ENCODE measurements at places on chromosomes 2 and 18.

GRCh38 chr2:230908595-230909191, 16.3 kb downstream of the GPR55 start:
- no peaks in the 10 kb centered on the region for H3K27me3 ChIP-seq
- no peak overlapping the region for H3K4me3 ChIP-seq
- peaks cover 4% of the 10 kb centered on the region for H3K36me3 ChIP-seq
- H3K4me1 ChIP-seq = peaks cover 14% of the 10 kb centered on the region

GRCh38 chr2:164655336-164655735, 34.1 kb upstream of the GRB14 start:
- H3K36me3 ChIP-seq = no peaks in the 10 kb centered on the region
- no peak for DNase-seq
- H3K4me3 ChIP-seq = no peak overlapping the region
- H3K27ac ChIP-seq = no peak overlapping the region
- no peaks in the 10 kb centered on the region for H3K27me3 ChIP-seq

- H3K36me3 ChIP-seq = peaks cover 5% of the 10 kb centered on the region
- peak; percentile 31 for DNase-seq
- H3K4me3 ChIP-seq = peak overlapping the region; percentile 77
- peaks cover 8% of the 10 kb centered on the region for H3K4me1 ChIP-seq
- H3K27ac ChIP-seq = peak overlapping the region; percentile 85
Observed at GRCh38 chr18:56637711-56638231, 621 bp downstream of the TXNL1 start.

GRCh38 chr18:57121542-57122112, 25.3 kb upstream of the BOD1L2 start:
- no peak overlapping the region for H3K27ac ChIP-seq
- H3K27me3 ChIP-seq = peaks cover 31% of the 10 kb centered on the region
- H3K36me3 ChIP-seq = no peaks in the 10 kb centered on the region
- no peak overlapping the region for H3K4me3 ChIP-seq

GRCh38 chr2:85843543-85843942, 45.2 kb downstream of the ST3GAL5 start:
- peaks cover 83% of the 10 kb centered on the region for H3K36me3 ChIP-seq
- no peaks in the 10 kb centered on the region for H3K27me3 ChIP-seq
- no peak for DNase-seq
- no peak overlapping the region for H3K27ac ChIP-seq
- H3K4me1 ChIP-seq = no peaks in the 10 kb centered on the region

DNA sequence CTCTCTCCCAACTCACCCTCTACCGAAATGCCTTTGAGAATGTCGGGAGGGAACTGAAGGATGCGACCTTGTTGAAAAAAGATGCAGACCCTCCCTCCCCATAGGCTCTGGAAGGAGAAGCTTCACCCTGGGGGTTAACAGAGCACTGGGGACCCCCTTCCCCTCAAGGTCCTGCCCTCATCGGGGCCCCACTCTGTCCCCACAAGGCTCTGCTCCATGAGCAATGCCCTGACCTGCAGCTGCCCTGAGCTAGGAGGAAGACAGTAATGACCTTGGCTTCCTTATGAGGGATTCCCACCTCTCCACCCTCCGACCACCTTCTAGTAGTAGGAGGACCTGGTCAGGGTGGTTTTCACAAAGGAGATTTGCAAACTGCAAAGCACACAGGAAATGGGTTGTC, 44.4 kb upstream of the HPCAL1 start:
- no peaks in the 10 kb centered on the region for H3K4me1 ChIP-seq
- no peak for DNase-seq
- no peak overlapping the region for H3K4me3 ChIP-seq
- peaks cover under 1% of the 10 kb centered on the region for H3K27me3 ChIP-seq

DNA sequence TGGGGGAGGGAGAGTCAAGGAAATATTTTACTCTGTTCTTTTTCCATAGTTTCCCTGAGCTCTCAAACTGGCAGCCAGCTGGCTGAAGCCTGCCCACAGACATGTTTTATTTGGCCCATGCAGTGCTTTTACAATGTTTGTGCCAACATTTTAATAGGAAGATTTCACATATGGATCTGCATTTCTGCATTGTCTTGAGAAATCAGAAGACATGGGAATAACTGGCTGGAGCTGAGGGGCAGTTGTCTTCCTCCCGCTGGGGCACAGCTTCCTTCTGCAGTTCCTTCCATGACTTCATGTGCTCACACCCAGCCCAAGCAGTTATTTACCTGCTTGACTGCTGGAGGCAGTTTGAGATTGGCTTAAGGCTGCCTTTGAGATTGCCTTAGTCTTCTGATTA, 74.4 kb downstream of the PLCL1 start:
- DNase-seq = no peak
- no peak overlapping the region for H3K27ac ChIP-seq
- no peaks in the 10 kb centered on the region for H3K27me3 ChIP-seq
- no peak overlapping the region for H3K4me3 ChIP-seq
- peaks cover 4% of the 10 kb centered on the region for H3K4me1 ChIP-seq

DNA sequence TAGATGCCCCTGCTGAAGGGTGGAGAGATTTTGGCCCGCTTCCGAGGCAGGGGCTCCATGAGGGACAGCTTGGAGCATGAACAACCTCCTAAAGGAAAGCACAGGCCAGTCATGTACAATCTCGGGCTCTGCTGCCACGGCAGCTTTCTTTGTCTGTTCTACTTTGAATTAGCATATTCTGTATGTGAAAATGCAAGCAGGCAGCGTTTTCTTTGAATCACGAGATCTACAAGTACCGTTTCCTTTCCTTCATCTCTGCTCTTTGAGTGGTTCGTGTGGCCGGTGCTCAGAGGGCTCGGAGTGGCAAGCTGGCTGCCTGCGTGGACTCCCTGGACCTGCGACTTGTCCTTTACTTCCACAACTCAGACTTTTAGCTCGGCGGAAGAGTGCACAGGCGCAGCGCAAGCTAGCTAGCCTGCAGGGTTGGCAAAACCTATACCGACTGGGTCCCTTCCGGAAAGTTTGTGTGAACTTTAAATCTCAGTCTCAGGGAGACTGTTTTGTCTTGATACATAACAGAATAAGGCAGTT, 6.9 kb downstream of the TWIST2 start:
- H3K4me1 ChIP-seq = no peaks in the 10 kb centered on the region
- H3K27ac ChIP-seq = no peak overlapping the region
- no peaks in the 10 kb centered on the region for H3K36me3 ChIP-seq
- H3K27me3 ChIP-seq = peaks cover 9% of the 10 kb centered on the region
- H3K4me3 ChIP-seq = no peak overlapping the region
- no peak for DNase-seq

GRCh38 chr2:31163011-31163539, 24.8 kb upstream of the GALNT14 start:
- H3K27me3 ChIP-seq = no peaks in the 10 kb centered on the region
- H3K4me3 ChIP-seq = no peak overlapping the region
- DNase-seq = no peak
- H3K36me3 ChIP-seq = no peaks in the 10 kb centered on the region
- no peak overlapping the region for H3K27ac ChIP-seq
- no peaks in the 10 kb centered on the region for H3K4me1 ChIP-seq

DNA sequence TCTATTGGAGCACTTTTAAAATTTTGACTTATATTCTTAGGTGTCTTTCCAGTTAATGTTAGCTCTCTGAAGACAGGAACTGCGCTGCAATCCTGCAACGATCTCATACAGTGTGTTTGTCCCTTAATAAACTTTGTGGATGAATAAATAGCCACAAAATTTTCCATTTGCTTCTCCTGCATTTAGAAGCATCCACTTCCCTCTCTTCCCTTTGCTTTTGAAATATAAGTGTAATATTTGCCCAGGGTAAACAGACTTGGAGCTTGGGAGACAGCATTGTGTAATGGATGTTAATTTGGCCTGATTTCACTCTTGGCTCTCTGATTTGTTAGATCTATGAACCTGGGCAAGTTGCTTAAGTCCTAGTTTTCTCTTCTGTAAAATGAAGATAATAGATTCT, 58.2 kb upstream of the CD28 start:
- no peaks in the 10 kb centered on the region for H3K36me3 ChIP-seq
- no peak overlapping the region for H3K27ac ChIP-seq
- no peak overlapping the region for H3K4me3 ChIP-seq
- no peak for DNase-seq
- peaks cover 15% of the 10 kb centered on the region for H3K4me1 ChIP-seq

GRCh38 chr2:134141598-134142340, 112.1 kb upstream of the MGAT5 start:
- H3K27me3 ChIP-seq = no peaks in the 10 kb centered on the region
- H3K36me3 ChIP-seq = peaks cover 3% of the 10 kb centered on the region
- H3K4me1 ChIP-seq = peaks cover 11% of the 10 kb centered on the region

DNA sequence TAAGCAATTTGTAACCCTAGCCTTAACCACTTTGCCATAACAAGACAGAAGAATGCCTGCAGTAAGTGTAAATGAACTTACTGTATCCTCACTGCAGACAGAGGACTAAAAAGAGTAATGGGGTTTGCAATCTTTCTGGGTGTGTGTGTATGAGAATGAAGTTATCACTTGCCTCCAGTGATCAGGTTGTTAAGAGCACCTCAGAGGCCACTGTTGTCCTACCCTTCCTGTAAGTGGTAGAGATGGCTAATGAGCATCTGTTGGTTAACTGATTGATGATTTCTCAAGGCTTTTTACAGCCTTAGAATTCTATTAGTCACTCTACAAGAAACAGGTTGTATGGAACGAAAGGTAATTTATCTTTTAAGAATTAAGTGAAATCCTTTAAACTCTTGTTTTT, 27.6 kb upstream of the GTF2A1L start:
- H3K27me3 ChIP-seq = no peaks in the 10 kb centered on the region
- H3K36me3 ChIP-seq = no peaks in the 10 kb centered on the region
- no peaks in the 10 kb centered on the region for H3K4me1 ChIP-seq
- H3K4me3 ChIP-seq = no peak overlapping the region
- no peak for DNase-seq

GRCh38 chr2:138565230-138565598, 63.6 kb downstream of the SPOPL start:
- H3K4me3 ChIP-seq = no peak overlapping the region
- H3K36me3 ChIP-seq = peaks cover 3% of the 10 kb centered on the region
- no peaks in the 10 kb centered on the region for H3K4me1 ChIP-seq
- H3K27ac ChIP-seq = no peak overlapping the region

- H3K27me3 ChIP-seq = no peaks in the 10 kb centered on the region
- no peaks in the 10 kb centered on the region for H3K4me1 ChIP-seq
- no peak overlapping the region for H3K27ac ChIP-seq
- no peak overlapping the region for H3K4me3 ChIP-seq
- no peaks in the 10 kb centered on the region for H3K36me3 ChIP-seq
- DNase-seq = no peak
Observed at GRCh38 chr2:237383991-237384671, 29.8 kb downstream of the COL6A3 start.

GRCh38 chr2:86012007-86012712, 93.5 kb downstream of the POLR1A start:
- DNase-seq = no peak
- no peaks in the 10 kb centered on the region for H3K36me3 ChIP-seq
- H3K4me1 ChIP-seq = peaks cover 15% of the 10 kb centered on the region
- H3K27ac ChIP-seq = no peak overlapping the region
- H3K4me3 ChIP-seq = no peak overlapping the region

DNA sequence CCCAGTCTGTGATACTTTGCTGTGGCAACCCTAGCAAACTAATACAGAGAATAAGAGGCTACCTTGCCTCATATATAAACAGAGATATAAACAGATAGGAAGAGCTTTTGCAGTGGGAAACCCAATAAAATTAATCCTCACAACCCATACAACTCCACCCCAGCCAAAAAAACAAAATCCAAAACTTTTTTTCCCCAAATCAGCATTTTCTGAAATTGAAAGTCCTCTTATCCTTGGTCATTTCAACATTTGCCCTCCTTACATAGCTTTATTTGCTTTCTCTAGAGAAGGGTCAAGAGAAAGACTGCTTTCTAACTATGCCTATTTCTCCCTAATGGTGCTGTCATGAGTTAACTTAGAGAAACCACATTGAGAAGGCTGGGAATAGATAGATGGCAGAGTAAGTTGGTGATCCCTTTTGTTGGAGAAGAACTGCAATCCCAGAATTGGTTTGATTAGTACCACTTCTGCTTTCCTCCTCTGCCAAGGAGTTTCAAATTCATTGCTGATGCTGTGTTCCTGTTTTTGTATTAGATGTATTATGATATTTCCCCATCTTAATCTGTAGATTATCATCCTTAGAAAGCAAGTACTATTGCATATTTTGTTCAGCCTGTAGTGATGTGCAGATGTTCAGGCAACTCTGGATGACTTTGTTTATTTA, 76.5 kb upstream of the B3GNT2 start:
- H3K4me3 ChIP-seq = no peak overlapping the region
- H3K27me3 ChIP-seq = no peaks in the 10 kb centered on the region
- H3K36me3 ChIP-seq = no peaks in the 10 kb centered on the region
- no peak overlapping the region for H3K27ac ChIP-seq
- DNase-seq = no peak

- no peak for DNase-seq
- peaks cover 7% of the 10 kb centered on the region for H3K4me1 ChIP-seq
- peak overlapping the region; percentile 82 for H3K4me3 ChIP-seq
- H3K27ac ChIP-seq = peak overlapping the region; percentile 96
Observed at GRCh38 chr2:197516393-197516761, 511 bp downstream of the MOB4 start.

DNA sequence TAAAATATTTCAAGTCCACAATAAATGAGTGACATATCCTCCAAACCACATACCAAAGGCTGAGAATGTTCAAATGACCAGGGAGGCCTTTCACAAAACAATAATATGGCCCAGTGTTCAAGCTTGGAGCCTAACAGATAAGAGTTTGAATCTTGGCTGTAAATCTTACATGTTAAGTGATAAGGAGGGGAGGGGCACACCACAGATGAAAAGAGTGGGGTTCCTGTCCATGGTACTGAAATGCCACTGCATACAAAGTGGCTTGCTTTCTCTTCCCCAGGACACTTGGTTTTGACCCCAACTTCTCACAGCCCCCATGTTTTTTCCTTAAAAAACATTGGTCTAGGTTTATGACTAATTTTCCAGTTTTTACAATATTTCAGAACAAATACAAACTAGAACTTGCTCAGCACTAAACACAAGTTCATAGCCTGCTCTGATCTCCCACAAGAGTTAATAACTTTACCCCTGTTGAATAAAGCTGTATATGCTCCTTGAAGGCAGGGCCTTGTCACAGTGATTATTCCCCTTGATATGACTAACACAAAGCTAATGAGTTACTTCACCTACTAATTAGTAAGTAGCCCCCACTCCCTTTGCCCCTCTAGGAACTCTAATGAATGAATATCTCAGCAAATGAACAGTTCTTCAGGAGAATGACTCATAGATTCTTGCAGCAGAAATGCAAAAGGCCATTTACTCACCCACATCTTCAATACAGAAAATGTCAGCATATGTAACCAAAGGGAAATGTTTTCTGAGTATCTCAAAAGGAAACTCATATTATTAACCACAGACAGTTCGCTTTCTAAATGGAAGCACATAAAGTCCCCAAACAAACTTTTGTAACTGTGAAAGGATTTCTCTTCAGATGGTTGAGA, 142.2 kb downstream of the SATB2 start:
- H3K4me3 ChIP-seq = no peak overlapping the region
- no peaks in the 10 kb centered on the region for H3K4me1 ChIP-seq
- peak; percentile 15 for DNase-seq
- H3K27ac ChIP-seq = no peak overlapping the region
- no peaks in the 10 kb centered on the region for H3K27me3 ChIP-seq

- H3K27me3 ChIP-seq = no peaks in the 10 kb centered on the region
Observed at GRCh38 chr2:138827426-138828054, 47.4 kb upstream of the NXPH2 start.

All from thymus (tissue), 14 donors.